ENCODE measurements at places on chromosomes 16 and 17. TPM values are rescaled to one million over a fixed set of nuclear protein-coding genes. Genes with fewer than 3 reads are reported as not detected.

DNA sequence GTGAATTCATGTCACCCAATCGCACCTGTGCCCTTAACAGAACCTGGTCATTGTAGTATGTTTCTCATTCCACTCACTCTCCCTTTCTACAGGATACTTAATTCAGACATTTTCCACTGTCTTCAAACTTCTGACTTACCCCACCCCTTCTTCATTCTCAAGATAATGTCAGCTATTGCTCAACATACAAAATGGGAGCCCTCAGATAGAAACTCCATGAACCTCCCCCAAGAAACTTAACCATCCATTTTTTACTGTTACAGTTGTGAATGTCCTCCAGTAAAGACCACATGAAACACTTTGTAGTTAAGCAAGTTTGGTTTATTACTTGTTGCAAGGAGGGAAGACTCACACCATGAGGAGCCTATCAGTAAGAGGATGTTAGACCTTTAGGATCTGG is 22.1 kb upstream of the ARHGAP17 start:
- no peaks in the 10 kb centered on the region for H3K36me3 ChIP-seq
- H3K4me1 ChIP-seq: peaks cover 3% of the 10 kb centered on the region
- DNase-seq: no peak

GRCh38 chr17:34542700-34543336 is 36.6 kb upstream of the TMEM132E start:
- no peaks in the 10 kb centered on the region for H3K4me1 ChIP-seq
- no peak overlapping the region for H3K27ac ChIP-seq
- no peaks in the 10 kb centered on the region for H3K36me3 ChIP-seq
- H3K4me3 ChIP-seq: no peak overlapping the region
- H3K27me3 ChIP-seq: no peaks in the 10 kb centered on the region
- DNase-seq: no peak

Gene SPATA32
- not detected for total RNA-seq

- no peak overlapping the region for H3K4me3 ChIP-seq
- no peaks in the 10 kb centered on the region for H3K4me1 ChIP-seq
- peak; percentile 41 for DNase-seq
- H3K27me3 ChIP-seq: no peaks in the 10 kb centered on the region
These were observed 282.6 kb upstream of the IRX3 start for GRCh38 chr16:54568906-54569807.

Gene CX3CL1
- total RNA-seq: 46.4 TPM

DNA sequence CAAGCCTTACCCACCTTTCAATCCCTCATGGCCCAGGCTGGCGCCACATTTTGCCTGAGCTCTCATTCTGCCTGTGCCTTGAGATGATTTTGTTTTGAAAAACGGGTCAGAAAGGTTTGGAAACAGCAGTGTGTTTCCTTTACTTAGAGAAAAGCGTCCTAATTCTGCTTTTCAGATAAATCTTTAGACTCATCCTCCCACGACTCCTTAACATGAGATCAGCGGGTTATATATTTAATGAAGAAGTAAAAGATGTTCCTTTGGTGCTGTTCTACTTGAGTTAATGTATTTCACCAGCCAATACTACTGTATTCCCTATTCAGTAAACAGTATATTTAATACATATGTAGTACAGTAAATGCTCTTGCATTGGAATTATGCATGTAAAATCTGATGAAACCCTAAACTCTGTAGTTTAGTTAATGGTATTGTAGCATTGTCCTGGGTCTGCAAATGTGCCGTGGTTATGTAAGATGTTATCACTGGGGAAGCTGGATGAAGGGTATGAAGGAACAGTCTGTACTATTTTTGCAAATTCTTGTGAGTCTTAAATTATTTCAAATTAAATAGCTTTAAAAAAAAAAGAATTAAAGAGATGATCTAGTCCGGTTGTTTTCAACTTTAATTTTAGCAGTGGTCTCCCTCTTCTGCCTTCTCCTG is 199.4 kb upstream of the CACNG5 start:
- H3K4me3 ChIP-seq: no peak overlapping the region
- no peaks in the 10 kb centered on the region for H3K4me1 ChIP-seq
- no peak for DNase-seq
- no peaks in the 10 kb centered on the region for H3K36me3 ChIP-seq
- H3K27ac ChIP-seq: no peak overlapping the region

Gene WNT9B
- total RNA-seq: 5.3 TPM

DNA sequence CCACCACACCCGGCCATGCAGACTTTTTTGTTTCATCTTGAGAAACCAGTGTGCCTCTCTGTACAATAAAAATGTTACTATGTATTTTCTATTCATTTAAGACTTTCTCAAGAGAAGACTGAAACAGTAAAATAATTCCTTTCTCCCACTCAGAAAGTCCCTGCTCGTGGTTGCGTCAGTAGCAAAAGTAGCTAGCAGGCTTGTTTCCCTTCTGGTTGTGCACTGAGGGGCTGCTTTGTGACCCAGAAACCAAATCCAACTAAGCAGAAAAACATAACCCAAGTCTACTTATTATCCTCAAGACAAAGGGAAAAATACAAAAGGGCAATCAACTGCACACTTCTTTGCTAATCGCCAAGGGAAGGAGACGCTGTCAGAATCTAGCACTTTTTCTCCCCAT is 3.4 kb upstream of the PNPO start:
- no peaks in the 10 kb centered on the region for H3K36me3 ChIP-seq
- DNase-seq: no peak
- no peaks in the 10 kb centered on the region for H3K4me1 ChIP-seq
- H3K4me3 ChIP-seq: no peak overlapping the region

GRCh38 chr17:78032166-78032565 is 73.7 kb downstream of the TNRC6C start:
- no peaks in the 10 kb centered on the region for H3K4me1 ChIP-seq
- no peak overlapping the region for H3K4me3 ChIP-seq
- peak; percentile 47 for DNase-seq
- H3K27me3 ChIP-seq: no peaks in the 10 kb centered on the region
- no peak overlapping the region for H3K27ac ChIP-seq
- H3K36me3 ChIP-seq: peaks cover 7% of the 10 kb centered on the region

Gene SREBF1
- total RNA-seq: 48.3 TPM

DNA sequence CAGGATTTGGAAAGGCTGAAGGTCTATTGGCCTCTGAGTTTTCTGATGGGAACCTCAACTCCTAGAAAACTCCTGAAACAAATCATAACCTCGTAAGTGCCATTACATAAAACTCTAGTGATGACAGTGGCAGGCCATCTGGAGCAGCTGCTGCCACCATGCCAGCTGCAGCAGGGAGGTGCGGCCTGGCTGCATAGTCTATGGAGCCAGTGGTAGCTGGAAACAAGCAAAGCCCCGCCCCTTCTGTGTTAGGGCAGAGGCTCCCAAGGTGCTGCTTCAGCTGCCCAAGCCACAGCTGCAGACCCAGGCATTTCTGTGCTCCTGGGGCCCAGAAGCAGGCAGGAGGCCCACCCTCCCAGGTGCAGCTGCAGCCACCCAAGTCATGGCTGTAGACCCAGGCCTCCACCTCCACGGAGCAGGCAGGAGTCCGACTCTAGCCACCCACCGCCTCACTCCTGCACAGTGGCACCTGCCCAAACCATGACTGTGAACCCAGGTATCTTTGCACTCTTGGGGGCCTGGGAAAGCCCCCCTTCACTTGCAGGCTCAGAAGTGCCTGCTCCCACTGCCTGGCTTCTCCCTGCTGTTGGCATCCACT is 254.1 kb upstream of the KCNJ16 start:
- no peaks in the 10 kb centered on the region for H3K36me3 ChIP-seq
- no peaks in the 10 kb centered on the region for H3K27me3 ChIP-seq
- no peak overlapping the region for H3K4me3 ChIP-seq
- H3K27ac ChIP-seq: no peak overlapping the region

- no peak for DNase-seq
- H3K27me3 ChIP-seq: no peaks in the 10 kb centered on the region
- no peaks in the 10 kb centered on the region for H3K4me1 ChIP-seq
- H3K27ac ChIP-seq: no peak overlapping the region
- no peak overlapping the region for H3K4me3 ChIP-seq
- H3K36me3 ChIP-seq: no peaks in the 10 kb centered on the region
These were observed 2.0 kb upstream of the HSD17B2 start for GRCh38 chr16:82033006-82033405.

GRCh38 chr17:78842881-78843565 is 2.4 kb upstream of the USP36 start:
- H3K27me3 ChIP-seq: no peaks in the 10 kb centered on the region
- no peak for DNase-seq
- no peaks in the 10 kb centered on the region for H3K36me3 ChIP-seq
- no peak overlapping the region for H3K4me3 ChIP-seq
- H3K4me1 ChIP-seq: peaks cover 4% of the 10 kb centered on the region
- no peak overlapping the region for H3K27ac ChIP-seq

DNA sequence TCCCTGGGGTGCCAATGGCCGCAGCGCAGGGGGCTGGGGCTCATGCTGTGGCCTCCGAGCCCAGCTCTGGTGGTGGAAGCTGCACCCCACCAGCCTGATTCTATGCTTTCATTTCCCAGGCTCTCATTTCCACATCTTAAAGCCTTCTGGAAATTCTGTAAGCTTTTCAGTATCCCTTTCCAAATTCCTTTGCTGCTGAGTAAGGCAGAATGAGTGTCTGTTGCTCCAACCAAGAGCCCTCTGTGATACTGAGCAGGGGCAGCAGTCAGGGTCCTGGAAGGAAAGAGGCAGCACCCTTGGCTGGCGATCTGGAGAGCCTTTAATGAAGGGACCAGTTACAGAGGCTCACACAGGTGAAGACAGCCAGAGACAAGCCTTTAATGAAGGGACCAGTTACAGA is 79.5 kb upstream of the FOXF1 start:
- no peaks in the 10 kb centered on the region for H3K27me3 ChIP-seq
- no peak overlapping the region for H3K27ac ChIP-seq
- H3K36me3 ChIP-seq: no peaks in the 10 kb centered on the region

Measured in kidney (tissue), 22 donors.